ENCODE measurements at places on chromosomes 3 and 15.

GRCh38 chr3:11335056-11335608, 62.9 kb downstream of the ATG7 start:
- ATAC-seq, result peak; percentile 48

DNA sequence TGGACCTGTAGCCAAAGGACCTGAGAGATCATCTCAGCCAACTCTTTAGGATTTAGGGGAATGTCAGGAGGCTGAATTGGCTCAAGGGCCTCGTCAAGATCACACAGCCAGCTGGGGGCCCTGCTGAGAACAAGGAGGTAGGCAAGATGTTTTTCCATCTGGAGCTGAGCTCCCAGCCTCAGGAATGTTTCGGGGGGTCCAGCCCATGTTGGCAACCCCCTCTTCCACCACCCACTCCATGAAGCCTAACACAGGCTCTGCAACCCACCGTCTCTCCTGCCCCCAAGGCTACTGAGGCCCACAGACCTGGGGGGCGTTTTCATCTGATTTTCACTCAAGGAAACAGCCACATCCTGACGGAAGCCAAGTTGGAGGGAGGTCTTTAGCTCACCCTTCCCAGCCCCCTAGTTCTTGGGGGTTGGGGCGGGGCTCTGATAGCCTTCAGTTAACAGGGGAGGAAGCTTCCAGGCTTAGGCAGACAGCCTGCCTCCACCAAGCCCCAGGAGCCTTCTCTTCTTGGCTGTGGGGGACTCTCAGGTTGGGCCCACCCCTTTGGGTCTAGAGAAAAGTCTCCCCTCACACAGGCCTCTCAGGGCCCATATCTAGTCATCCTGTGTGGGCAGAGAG, 48.8 kb downstream of the EPHB3 start:
- no peak for ATAC-seq

DNA sequence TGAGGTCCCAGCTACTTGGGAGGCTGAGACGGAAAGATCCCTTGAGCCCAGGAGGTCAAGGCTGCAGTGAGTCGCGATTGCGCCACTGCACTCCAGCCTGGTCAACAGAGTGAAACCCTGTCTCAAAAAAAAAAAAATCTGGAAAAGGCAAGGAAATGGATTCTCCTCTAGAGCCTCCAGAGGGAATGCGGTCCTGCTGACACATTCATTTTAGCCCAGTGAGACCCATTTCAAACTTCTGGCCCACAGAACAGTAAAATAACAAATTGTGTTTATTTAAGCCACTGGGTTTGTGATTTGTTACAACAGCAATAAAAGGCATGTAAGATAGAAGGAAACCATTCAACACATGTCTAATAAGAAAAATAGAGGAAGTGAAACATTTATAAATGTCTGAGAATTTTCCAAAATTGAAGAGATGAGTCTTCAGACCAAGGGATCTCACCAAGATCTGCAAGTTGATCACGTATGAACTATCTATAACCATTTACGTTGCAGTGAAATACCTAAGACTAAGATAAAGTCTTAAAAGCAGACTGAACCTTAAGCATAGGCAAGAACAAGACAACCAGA, at the start of gene HTR3E:
Gene HTR3E, plus strand, starts transcription at position 254 of the 573 bp plus-strand sequence. CDS start 466 bp downstream, outside the sequence.
- no peak for ATAC-seq

DNA sequence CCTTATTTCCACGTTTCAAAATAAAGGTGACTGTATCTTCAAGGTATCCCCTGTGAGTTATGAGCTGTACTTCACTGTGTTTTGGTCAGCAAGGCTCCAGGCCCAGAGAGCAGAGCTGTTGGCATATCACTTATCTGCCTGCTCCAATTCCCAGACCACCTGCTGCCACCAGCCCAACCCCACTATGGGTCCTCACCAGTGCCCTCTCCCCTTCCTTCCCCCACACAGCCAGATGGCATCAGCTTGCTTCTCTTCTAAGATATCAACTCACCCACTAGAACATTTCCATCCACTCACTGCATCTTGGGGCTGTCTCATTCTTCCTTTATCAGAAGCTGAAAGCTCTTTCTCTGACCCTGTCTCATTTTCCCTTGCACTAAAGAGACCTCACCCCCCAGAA, 136.9 kb upstream of the EIF1B start:
- no peak for ATAC-seq

GRCh38 chr3:79421273-79421672, 346.5 kb downstream of the ROBO1 start:
- ATAC-seq, result no peak

DNA sequence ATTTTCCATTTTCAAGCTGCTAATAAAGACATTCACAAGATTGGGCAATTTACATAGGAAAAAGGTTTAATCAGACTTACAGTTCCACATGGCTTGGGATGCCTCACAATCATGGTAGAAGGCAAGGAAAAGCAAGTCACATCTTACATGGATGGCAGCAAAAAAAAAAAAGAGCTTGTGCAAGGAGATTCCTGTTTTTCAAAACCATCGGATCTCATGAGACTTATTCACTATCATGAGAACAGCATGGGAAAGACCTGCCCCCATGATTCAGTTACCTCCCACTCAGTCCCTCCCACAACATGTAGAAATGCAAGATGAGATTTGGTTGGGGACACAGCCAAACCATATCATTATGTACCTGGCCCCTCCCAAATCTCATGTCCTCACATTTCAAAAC, 202.0 kb downstream of the FNDC3B start:
- ATAC-seq, result no peak

- no peak for ATAC-seq
These were observed 34.2 kb upstream of the SYN2 start for GRCh38 chr3:11969986-11970385.

- no peak for ATAC-seq
These were observed 174.7 kb downstream of the MBNL1 start for GRCh38 chr3:152443212-152444023.

- ATAC-seq, result no peak
These were observed 110.4 kb downstream of the C3orf70 start for GRCh38 chr3:185042312-185043050.

DNA sequence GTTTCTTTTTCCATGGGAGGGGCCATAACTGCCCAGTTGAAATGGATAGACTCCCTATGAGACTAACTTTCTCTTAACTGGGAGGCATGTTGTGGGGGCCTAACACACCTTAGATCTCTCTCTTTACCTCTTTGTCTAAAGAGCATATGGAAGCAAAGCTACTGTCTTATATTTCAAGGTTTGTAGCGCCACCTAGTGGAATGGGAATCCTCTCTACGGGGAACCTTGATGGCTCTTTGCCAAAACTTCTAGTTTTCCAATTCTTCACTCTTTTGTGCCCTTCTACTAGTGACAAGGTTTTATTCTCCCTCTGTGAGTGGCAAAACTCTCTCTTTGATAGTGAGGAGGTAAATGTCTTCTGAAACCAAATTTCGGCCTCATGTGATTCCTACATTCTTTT, 1030.4 kb upstream of the CADM2 start:
- no peak for ATAC-seq

- no peak for ATAC-seq
These were observed 179.1 kb downstream of the THSD4 start for GRCh38 chr15:71294251-71294910.

- ATAC-seq, result no peak
These were observed 66.4 kb downstream of the SEMA5B start for GRCh38 chr3:122961146-122961545.

- no peak for ATAC-seq
These were observed 4.6 kb downstream of the SENP5 start for GRCh38 chr3:196872316-196872715.

GRCh38 chr15:43881944-43882343, 55.1 kb downstream of the WDR76 start:
- no peak for ATAC-seq

All from activated CD4-positive, CD25-positive, alpha-beta regulatory T cell treated with anti-CD3 and anti-CD28 coated beads, Interleukin-2, amount 50 U/mL, for 24 hours (primary cell).